ENCODE measurements at places on chromosomes 11 and 22.

DNA sequence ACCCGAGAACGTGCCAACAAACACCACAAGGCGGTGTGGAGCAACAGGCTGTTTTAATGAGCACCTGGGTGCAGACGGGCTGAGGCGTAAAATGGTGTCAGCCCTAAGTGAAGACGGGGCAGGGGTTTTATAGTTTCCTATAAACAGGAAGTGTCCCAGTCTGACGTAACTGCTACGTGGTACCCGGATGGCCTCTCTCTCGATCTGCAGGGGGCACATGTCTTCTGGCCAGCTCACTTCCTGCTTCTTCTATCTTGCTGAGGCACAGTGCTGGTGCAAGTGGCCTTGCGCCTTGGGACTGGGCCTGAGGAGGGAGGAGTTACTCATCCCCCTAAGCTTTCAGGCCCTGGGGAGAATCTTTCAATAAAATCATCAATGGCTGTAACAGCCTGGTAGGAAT is 20.9 kb downstream of the OOSP3 start:
- DNase-seq, result no peak

DNA sequence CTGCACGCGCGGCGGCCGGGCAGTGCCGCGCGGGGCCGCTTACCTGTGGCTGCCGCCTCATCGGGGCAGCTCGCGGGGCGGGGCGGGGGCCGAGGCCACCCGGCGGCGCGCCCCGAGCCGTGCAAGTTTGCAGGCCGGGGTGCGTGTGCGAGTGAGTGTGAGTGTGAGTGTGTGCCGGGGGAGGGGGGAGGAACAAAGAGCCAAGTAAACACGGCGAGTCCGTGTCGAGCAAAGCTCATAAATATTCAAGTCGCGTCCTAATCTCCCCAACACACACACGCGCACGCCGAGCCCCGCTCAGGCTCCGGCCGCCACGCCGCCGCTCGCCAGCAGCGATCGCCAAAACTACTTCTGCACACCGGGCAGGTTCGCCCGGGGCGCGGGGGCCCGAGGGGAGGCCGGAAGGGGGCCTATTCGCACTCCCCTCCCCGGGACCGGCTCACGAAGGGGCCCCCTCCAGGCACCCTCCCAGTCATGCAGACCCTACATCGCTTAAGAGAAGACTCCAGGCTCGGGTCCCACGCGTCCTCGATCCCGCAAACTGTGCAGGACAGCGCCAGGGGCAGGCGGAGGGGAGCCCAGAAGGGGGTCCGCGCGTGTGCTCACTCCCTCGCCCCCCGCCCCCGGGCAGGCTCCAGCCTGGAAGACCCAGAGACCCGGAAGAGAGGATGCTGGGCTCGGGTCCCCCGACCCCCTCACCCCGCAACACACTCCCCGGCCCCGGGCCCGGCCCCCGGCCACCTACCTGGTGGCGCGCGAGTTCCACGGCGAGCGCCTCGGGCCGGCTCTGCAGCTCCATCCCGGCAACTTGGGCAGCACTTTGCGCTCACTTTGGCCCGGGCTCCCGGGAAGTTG is 827 bp downstream of the PHF21B start:
- DNase-seq, result no peak

- DNase-seq, result no peak
Measured at GRCh38 chr11:67440229-67441097, 2.8 kb downstream of the CORO1B start.

GRCh38 chr11:117841551-117842031 is 17.0 kb upstream of the FXYD2 start:
- DNase-seq, result peak; percentile 18

DNA sequence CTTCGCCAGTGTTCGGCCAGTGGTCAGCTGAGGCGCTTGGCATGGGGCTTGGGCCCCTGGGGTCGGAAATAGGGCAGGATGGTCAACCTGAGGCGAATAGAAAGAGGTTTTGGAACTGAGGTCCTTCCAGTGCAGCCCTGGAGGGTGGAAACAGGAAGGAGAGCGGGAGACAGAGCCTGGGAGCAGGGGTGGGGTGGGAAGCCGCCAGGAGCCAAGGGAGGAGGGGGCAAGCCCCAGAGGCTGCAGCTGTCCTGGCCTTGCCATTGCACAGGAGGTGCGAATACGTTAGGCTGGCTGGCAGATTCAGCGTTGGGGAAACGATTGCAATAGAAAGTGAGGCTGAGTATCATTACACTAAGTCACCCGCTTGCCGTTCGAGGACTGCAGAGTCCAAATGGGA is 13.9 kb upstream of the KCTD17 start:
- DNase-seq, result no peak

- DNase-seq, result no peak
Measured at GRCh38 chr11:115325523-115325922, 178.7 kb downstream of the CADM1 start.

DNA sequence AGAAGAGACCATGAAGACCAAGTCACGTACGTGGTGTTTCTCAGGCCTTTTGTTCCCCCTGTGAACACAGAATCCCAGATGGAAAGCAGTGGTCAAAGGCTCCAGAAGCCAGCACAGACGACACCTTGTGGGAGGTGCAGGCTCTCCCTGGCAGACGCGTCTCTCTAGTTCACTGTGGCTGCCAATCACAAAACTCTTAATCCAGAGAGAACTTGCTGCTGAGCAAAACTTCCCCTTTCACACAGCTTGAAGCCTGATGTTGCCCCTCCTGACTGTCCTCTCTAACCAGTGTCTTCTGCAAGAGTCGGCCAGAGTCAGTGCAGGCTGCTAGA is 67.1 kb downstream of the PIWIL3 start:
- DNase-seq, result no peak

- DNase-seq, result no peak
Measured at GRCh38 chr11:12724301-12725054, 50.3 kb downstream of the TEAD1 start.

DNA sequence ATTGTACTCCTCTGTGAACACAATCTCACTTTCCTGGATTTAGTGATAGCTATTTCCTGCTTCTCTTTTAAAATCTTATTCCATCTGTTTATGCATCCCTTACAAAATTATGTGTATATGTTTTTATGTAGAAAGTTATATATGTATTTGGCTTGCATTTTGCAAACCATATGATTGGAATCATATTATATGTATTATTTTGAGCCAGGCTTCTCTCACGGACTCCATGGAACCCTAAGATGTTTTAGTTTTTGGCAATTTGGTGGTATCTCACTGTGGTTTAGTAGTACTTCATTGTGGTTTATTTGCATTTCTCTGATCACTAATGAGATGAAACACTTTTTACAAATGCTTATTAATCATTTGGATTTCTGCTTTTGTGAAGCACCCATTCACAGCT is 507.3 kb upstream of the KIRREL3 start:
- no peak for DNase-seq

- DNase-seq, result peak; percentile 46
Measured at GRCh38 chr22:49925525-49926128, 7.2 kb downstream of the CRELD2 start.

DNA sequence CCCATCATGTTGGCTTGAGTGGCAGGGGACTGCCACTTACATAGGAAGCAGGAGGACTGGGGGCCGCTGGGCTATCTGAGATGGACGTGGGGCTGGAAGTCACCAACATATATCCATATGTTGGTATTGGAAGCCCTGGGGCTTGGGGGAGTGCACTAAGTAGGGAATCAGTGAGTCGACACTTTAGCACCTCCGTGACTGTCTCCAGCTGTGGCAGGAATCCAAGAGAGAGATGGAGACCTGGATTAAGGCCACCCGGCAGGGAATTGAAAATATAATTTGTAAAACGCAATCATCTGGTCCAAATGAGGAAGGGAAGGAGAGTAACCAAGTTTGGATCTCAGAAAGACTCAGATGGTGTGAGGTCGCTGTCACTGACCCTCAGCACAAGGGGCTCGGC is 68.4 kb downstream of the ELFN2 start:
- DNase-seq, result no peak

- DNase-seq, result no peak
Measured at GRCh38 chr11:130023204-130023603, 20.6 kb upstream of the PRDM10 start.

GRCh38 chr11:4454021-4454420 is 4.9 kb downstream of the OR52K2 start:
- DNase-seq, result no peak

DNA sequence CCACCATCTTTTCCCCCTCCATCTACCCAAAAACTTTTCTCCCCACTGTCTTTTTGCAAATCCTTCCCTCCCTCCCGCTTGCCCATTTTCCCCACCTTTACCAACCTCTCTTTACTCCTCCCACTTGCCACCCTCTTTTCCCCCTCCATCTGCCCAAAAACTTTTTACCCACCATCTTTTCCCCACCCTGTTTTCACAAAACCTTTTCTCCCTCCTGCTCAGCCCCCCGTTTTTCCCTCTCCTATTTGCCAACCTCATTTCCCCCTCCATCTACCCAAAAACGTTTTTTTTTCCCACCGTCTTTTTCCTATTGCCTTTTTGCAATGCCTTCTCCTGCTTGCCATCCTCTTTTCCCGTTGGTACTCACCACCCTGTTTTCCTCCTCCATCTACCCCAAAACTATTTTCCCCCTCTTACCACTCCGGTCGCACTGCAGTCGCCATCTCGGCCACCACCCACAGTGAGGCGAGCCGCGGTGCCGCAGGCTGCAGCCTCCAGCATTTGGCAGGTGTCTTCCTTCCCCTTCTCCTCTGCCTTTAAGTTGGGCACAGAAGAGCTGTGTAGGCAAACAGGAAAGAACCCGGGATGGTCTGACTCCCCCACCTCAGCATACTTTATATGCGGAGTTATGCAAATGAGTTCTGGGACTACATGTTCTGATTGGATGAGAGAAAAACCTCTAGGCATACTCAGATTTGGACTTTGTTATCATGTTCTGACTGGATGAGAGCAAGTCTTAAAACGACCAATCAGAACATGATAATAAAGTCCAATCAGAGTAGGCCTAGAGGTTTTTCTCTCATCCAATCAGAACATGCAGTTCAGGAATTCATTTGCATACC is 121.2 kb upstream of the VPREB1 start:
- no peak for DNase-seq

Data from activated naive CD4-positive, alpha-beta T cell treated with anti-CD3 and anti-CD28 coated beads, Interleukin-2, amount 50 U/mL, for 72 hours (primary cell).